ENCODE measurements at places on chromosomes 3 and 15.

DNA sequence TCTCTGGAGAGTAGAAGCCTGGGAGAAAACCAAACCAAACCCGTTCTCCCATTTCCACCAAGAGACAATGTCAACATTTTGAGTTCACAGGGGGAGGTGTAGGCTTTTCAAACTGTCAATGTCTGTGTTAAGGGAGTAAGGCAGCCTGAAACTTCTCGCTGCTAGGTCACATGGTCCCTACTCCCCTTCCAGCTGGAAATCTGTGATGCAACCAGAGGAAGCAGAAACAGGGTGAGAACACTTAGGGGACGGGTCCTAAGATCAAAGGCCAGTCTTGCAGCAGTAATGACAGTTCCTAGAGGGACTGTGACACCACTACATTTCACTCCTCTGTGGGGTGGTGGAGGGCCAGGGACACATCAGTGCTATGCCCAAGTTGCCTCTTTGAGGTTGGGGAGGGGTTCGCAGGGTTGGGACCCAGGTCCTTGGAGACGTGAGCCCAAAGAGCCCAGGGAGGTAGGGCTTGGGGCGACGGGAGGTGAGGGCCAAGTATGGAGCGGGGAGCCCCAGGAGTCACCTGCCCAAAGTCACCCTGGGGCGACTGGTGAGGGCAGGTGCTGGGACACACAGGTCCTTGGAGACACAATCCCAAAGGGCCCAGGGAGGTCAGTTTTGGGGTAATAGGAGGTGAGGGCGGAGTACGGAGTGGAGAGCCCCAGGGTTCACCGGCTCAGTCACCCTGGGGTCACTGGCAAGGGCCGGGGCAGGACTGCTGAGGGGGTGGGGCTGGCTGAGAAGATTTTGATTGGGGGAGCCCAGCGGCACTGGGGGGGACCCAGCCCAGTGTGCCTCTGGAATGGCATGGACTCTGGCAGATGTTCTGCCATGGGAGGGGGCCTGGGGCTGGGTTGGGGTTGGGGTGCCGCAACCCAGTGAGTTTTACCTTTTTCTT, 582 bp downstream of the GOLGA6L2 start:
- DNase-seq, result no peak

DNA sequence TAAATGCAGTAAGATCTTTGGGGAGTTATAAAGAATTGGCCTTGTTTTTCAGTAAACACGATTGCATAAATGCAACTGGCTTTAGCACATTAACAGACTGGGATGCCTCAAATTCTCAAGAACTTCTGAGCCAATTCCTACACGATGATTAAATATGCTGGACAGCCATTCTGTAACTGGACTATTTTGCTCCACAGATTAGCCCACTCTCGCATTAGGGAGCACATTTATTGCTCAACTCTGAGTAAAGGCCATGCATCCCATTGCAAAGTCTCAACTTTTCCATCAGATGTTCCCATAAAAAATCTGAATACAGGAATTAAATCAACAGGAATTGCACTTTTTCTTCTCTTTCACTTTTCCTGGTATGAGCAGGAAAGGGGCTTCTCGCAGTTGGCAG, 66.7 kb upstream of the PRICKLE2 start:
- DNase-seq, result no peak

DNA sequence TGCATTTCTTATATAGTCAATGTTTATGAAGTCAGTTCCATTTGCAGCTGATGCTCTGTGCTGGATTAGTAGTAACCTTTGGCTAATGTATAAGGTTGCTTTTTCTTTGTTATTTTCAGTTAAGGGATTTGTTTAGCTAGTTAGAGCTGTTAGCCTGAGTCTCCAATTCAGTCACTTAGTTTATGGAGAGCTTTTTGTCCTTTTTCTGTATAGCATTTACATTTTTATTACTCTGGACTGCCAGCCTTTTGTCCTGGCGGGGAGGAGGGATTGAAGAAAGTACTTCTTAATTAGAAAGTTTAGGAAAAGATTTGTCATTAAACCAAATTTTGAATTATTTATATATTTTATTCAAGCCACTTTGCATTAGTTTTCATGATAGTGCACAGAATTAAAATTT, 52.0 kb downstream of the DNAJC13 start:
- no peak for DNase-seq

GRCh38 chr15:77426871-77427270, 6.2 kb downstream of the HMG20A start:
- no peak for DNase-seq

DNA sequence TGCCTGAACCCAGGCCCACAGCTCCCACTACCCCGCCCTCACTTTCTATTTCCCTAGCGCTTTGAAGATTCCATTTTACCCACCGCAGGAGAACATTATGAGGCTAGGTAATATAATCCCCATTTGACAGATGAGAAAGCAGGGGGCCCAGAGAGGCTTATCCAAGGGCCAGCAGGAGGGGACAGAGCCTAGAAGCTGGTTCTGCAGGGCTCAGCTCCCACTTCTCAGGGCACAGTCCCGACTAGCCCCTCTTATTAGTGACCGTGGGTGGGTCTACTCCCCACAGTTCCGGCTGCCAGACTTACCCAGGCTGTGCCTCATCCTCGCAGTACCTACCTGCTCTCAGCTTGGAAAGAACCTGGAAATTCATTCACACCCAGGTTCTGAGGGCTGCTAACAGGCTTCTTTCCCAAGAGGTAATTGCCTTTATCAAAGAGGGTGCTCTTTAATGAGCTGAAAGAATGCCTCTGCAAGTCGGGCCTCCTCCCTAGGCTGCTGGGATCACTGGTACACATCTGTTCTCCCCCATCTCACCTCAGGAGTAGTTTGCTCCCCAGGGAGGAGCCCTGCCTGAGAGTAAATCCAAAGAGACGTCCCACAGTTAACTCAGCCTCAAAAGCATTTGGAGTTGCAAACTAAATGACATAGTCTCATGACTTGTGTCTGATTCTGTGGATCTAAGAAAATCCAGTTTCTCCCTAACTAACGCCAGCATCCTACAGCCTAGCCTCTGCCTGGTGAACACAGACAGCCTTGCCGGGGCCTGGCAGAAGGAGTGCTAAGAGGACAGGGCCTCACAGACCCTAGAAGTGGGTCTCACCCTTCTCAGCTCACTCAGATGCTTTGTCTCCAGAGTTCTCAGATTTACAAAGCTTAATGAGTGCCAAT, 125.0 kb downstream of the CHSY1 start:
- DNase-seq, result no peak

DNA sequence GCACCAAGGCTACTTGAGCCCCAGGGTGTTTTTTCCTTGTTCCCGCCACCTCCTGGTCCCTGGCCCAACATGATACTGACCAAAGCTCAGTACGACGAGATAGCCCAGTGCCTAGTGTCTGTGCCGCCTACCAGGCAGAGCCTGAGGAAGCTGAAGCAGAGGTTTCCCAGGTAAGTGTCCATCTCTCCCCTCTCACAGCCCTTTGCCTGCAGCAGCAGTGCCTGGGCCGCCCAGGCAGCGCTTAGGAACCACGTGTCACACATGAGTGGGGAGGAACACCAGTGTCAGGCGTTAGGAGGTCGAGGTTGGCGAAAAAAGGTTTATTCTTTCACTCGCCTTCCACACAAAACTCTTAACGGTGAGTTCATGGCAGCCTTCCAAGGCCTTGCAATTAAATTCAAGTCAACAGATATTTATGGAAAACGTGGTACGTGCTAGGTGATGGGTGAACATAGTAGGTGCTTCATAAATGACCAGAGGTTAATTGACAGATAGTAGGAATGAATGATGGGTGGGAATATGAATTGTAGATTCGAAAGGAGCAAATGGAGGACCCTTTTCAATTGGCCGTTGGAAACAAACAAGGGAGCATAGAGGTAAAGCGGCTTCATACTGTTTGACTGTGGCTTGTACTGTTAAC, 486 bp downstream of the CDIN1 start:
- no peak for DNase-seq

GRCh38 chr3:15428539-15428938, 1.1 kb downstream of the EAF1 start:
- DNase-seq, result no peak

GRCh38 chr3:66574091-66574490, 73.3 kb upstream of the LRIG1 start:
- DNase-seq, result no peak

GRCh38 chr3:116056280-116056679, 389.0 kb downstream of the LSAMP start:
- no peak for DNase-seq

GRCh38 chr15:78931439-78932257, 13.2 kb downstream of the CTSH start:
- no peak for DNase-seq

GRCh38 chr15:72991026-72991425, 61.2 kb upstream of the NEO1 start:
- DNase-seq, result no peak

- DNase-seq, result no peak
Measured at GRCh38 chr3:119388577-119388976, 74.8 kb downstream of the TMEM39A start.

DNA sequence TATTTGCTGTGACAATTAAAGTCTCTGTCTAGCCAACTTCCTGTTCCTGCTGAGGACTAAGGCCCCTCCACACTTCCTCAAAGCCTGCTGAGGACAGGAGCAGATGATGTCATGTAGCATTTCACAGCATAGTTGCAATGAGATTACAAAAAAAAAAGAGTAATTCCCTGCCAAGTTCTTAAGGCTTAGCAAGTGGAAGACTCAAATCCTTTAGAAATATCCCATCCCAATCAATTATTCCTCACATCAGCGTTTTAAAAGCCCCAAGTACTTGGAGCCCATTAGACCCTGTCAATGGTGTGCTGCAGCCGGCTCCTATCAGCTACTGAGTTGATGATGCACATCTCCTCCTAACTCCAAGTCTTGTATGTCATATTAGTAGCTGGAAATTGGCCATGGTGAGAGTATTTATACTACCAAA, 51.7 kb downstream of the TRANK1 start:
- DNase-seq, result no peak

DNA sequence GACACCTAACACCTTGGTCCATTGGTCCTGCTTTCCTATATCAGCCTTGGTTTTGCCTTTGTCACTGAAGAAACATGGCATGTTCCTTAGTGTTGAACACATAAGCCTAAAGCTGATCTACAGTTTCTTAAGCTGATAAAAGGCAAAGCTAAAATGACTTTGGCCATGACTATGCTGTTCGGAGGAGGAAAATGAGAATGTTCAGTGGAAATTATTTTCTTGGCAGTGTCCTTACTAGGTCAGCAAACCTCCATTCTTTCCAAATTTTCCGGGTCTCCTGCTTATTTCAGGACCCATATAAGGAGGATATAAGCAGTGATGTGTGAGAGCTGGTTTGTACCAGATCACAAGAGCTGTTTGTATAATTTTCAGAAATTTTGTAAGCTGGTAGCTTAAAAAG, 832.9 kb upstream of the CFAP20DC start:
- no peak for DNase-seq

DNA sequence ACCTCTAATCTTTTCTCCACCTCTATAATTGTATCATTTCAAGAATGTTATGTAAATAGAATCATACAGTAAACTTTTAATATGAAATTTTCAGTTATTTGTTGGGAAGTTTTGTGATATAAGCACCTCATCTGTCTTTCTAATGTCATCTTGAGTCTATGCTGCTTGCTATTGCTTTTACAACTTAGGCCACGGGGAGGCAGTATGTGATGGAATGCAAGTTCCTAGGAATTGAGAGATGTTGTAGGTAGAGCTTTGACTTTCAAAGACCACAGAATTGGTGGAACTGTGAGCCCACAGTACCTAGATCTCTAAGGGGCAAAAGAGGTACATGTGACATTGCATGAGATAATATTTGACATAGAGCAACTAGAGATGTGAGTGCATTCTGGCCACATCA, 328.3 kb downstream of the MFSD1 start:
- DNase-seq, result no peak

GRCh38 chr3:141860766-141861513, 15.5 kb upstream of the ATP1B3 start:
- DNase-seq, result no peak

- no peak for DNase-seq
Measured at GRCh38 chr15:52094811-52095584, 17.6 kb downstream of the BCL2L10 start.

All from stimulated activated CD8-positive, alpha-beta memory T cell treated with anti-CD3 and anti-CD28 coated beads, Interleukin-15, amount 100 ng/mL, for 4 hours (primary cell).